ENCODE measurements at places on chromosomes 7 and 10.

- no peak for DNase-seq
Observed at GRCh38 chr10:101007915-101008822, 8.6 kb downstream of the LZTS2 start.

DNA sequence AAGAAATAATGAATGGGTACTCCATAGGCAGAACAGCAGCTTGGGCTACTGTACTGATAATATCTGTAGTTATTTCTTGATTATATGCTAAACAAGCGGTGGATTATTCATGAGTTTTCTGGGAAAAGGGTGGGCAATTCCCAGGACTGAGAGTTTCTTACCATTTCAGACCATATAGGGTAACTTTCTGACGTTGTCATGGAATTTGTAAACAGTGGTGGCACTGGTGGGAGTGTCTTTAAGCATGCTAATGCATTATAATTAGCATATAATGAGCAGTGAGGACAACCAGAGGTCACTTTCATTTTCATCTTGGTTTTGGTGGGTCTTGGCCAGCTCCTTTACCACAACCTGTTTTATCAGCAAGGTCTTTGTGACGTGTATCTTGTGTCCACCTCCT lies 399.7 kb downstream of the CDC14C start:
- no peak for DNase-seq

DNA sequence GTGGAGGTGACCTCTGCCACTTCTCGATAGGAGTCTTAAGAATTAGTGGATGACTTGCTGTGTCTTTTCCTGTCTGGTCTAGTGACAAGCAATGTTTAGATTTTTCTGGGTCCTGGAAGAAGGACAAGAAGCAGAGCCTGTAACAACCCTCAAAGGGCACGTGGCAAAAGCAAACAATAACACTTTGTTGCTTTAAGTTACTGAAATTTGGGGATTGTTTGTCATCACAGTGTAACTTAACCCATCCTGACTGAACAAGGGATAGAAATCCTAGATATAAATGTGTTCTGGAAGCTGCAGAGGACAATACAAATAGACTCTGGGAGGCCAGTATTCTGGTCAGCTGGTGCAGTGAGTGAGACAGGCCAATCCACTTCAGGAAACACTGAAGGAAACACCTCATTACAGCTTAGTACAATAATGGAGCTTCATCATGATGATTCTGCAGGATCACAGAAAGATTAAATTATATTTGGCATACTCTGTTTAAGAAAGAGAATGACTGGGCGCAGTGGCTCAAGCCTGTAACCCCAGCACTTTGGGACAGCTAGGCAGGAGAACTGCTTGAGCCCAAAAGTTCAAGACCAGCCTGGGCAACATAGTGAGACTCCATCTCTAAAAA lies 23.3 kb downstream of the ENKUR start:
- DNase-seq, result no peak

GRCh38 chr7:22727714-22728035 lies 675 bp downstream of the IL6 start:
- DNase-seq, result no peak

DNA sequence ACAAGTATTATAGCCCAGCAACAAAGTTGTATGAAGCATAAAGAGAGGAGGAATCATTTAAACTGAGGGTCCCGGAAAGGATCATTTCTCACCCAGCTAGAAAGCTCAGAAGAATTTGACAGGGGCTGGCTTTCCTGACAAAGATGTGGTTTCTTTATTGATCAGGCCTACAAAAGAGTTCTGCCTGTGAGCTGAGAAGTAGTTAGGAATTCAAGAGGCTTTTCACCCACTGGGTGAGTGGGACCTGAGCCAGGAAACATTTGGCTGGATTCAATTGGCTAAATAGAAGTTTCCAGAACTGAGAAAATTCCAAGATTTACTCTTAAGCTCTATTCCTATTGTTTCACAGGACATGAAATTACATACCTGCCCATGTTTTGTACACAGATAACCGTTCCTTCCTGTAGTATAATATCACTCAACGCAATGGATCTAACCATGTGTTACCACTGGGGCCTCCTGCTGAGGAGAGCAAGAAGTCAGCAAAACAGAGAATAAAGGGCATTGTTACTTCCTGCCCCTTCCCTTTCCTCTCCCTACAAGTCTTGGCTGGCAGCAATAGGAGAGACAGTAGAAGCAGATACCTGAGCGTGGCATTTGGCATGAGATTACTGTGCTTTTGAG lies 53.9 kb upstream of the PAPSS2 start:
- DNase-seq, result no peak

GRCh38 chr7:32524631-32525030 lies 29.3 kb downstream of the AVL9 start:
- DNase-seq, result no peak

DNA sequence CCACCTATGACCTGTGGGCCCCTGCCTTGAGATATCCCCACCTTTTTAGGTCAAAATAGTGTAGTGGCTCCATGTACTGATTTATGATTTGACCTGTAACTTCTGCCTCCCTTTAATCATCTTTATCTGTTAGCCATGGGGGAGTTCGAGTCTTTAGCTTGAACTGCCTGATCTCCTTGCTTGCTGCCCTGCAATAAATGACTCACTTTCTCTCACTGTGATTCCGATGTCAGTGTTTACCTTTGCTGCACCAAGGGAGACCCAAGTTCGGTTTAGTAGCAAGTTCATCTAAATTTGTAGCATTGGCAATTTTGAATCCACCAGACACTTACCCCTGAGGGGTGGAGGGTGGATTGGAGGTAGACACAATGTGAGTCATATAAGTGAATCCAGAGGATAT lies 814.6 kb upstream of the AUTS2 start:
- no peak for DNase-seq

- DNase-seq, result no peak
Observed at GRCh38 chr7:149229526-149229925, 9.9 kb upstream of the ZNF212 start.

- no peak for DNase-seq
Observed at GRCh38 chr10:44873160-44873559, 38.0 kb upstream of the TMEM72 start.

DNA sequence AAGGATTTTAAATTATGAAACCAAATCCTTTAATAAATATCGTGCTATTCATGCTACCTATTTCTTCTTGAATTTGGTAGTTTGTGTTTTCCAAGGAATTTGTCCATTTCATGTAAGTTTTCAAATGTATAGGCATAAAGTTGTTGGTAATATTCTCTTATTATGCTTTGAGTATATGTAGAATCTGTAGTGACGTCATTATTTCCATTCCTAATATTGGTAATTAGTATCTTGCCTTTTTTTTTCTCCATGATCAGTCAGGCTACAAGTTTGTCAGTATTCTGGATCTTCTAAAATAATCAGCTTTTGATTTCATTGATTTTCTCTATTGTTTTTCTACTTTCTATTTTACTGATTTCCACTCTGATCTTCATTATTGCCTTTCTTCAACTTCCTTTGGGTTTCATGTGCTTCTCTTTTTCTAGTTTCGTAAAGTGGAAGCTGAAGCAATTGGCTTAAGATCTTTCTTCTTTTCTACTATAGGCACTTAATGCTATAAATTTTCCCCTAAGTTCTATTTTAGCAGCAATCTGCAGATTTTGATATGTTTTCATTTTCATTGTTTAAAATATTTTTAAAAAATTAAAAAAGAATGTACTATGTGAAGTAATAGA lies 156.5 kb upstream of the HDAC9 start:
- DNase-seq, result no peak

DNA sequence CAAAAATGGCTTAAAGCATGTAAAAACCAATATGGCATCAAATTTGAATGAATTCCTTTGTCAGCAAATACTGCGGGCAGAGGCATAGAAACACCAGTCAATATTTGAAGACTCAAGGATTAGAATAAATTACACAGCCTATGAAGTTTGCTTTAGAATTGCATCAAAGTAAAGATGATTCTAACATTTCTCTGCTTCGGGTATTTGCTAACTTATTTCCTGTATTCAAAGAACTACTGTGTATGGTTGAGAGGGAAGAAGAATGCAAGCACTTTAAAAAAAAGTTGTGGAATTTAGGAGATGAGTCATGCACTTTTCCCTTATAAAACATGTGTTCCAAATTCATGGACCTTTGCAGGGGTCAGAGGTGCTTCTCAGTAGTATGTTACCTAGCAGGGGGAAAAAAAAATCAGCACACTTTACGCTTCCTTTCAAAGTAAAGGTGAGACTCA lies 90.1 kb downstream of the PIP4K2A start:
- DNase-seq, result no peak

- DNase-seq, result no peak
Observed at GRCh38 chr7:134761266-134761665, 18.2 kb upstream of the CALD1 start.

- no peak for DNase-seq
Observed at GRCh38 chr7:112447406-112447805, 2.9 kb upstream of the IFRD1 start.

DNA sequence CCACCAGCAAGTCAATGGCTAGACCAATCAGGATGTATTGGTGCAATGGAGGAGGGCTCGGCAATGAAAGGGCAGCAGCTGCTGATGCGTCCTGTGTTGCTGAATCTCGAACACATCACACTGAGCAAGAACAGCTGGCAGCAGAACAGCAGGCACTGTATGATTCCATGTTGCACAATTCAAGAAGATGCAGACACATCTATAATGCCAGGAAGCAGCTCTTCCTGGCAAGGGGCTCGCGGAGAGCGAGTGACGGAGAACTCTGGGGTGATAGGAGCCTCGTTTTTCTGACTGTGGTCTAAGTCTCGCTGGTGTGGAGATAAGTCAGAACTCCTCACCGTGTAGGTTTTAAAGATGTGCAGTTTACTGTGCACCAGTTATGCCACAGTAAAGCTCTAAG lies 24.8 kb upstream of the PFKP start:
- DNase-seq, result no peak

DNA sequence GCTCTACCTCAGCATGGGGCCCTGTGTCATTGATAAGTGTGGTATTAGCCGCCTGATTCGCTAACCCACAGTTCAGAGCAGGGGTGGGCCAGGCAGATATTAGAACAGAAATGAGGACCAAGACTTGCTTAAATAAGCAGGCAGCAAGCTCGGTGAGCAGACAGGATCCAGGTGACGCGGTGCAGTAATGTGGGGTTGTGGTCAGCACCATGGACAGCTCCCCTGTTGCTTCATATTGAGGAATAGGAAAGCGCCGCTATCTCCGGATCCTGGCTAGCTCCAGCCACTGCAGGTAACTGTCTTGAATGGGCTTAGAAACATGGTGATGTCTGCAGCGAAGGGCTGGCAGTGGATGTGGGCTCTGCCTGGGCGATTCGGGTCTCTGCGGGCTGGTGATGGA lies 51.3 kb upstream of the GPR26 start:
- DNase-seq, result no peak

GRCh38 chr10:21049482-21049881 lies 152.4 kb upstream of the NEBL start:
- no peak for DNase-seq

DNA sequence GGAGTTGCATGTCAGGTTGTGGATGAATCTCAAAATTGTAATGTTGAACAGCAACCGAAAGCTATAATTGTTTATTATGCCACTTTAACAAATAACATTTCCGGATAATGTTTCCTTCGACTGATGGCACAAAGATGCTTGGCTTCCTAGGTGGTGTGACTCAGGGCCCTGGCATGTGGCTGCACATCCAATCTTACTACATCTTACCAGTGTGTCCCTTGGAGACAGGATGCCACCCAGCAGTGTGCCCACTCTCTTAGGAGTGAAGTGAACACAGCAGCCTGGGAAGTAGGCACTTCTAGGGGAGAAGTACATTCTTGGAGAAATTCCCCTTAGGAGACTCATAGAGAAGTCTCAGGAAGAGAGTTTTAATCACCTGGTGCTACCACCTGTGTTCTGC lies 33.0 kb upstream of the GPR26 start:
- DNase-seq, result no peak

GRCh38 chr10:49512121-49512809 lies 26.7 kb downstream of the ERCC6 start:
- DNase-seq, result peak; percentile 24

- DNase-seq, result no peak
Observed at GRCh38 chr7:21942955-21943354, 2.7 kb downstream of the CDCA7L start.

- no peak for DNase-seq
Observed at GRCh38 chr7:158543840-158544239, 43.8 kb downstream of the PTPRN2 start.

DNA sequence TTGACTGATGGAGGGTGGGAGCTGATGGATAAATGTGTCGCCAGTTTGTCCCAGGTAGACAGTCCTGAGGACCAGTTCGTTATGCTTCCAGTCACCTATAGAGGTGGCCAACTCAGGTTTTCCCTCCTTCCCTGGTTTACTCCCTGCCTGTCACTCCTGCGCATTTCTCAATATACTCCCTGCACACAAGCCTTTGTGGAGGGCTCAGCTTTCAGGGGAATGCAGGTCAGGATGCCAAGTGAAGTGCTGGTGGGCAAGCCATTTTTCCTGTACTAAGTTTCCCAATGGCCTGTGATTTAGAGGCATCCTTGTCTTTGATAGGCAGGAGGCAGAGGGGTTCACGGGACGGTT lies 473.5 kb upstream of the ZMIZ1 start:
- no peak for DNase-seq

GRCh38 chr10:11475831-11476434 lies 135.5 kb downstream of the USP6NL start:
- DNase-seq, result no peak

- no peak for DNase-seq
Observed at GRCh38 chr10:116632596-116633215, 12.0 kb downstream of the PNLIPRP2 start.

GRCh38 chr10:132322586-132323048 lies 9.4 kb upstream of the LRRC27 start:
- DNase-seq, result no peak

GRCh38 chr7:66265566-66265965 lies 60.4 kb downstream of the TPST1 start:
- DNase-seq, result no peak

GRCh38 chr7:90298145-90299038 lies 22.7 kb downstream of the FAM237B start:
- peak; percentile 34 for DNase-seq

GRCh38 chr7:155832581-155832981 lies 20.3 kb upstream of the SHH start:
- DNase-seq, result no peak

GRCh38 chr10:55509168-55509567 lies 708.1 kb upstream of the PCDH15 start:
- no peak for DNase-seq

- no peak for DNase-seq
Observed at GRCh38 chr10:5887029-5887428, 2.7 kb downstream of the ANKRD16 start.
